Ascending aorta (tissue), 2 donors: ENCODE measurements at places on chromosomes 3 and 15.
A peak's percentile ranks its signal among the peaks of the same experiment; 100 is the strongest.

GRCh38 chr15:100242989-100243388, 98.8 kb downstream of the ADAMTS17 start:
- peaks cover 30% of the 10 kb centered on the region for H3K4me1 ChIP-seq
- H3K27ac ChIP-seq = no peak overlapping the region
- H3K27me3 ChIP-seq = no peaks in the 10 kb centered on the region
- DNase-seq = no peak
- no peaks in the 10 kb centered on the region for H3K36me3 ChIP-seq

- H3K27ac ChIP-seq = no peak overlapping the region
- DNase-seq = no peak
- no peaks in the 10 kb centered on the region for H3K36me3 ChIP-seq
- H3K27me3 ChIP-seq = no peaks in the 10 kb centered on the region
Measured at GRCh38 chr15:98745650-98746374, 97.5 kb downstream of the IGF1R start.

GRCh38 chr3:5162102-5162501, 25.4 kb upstream of the EDEM1 start:
- no peak overlapping the region for H3K27ac ChIP-seq
- DNase-seq = no peak
- H3K4me1 ChIP-seq = peaks cover 14% of the 10 kb centered on the region
- H3K4me3 ChIP-seq = no peak overlapping the region

DNA sequence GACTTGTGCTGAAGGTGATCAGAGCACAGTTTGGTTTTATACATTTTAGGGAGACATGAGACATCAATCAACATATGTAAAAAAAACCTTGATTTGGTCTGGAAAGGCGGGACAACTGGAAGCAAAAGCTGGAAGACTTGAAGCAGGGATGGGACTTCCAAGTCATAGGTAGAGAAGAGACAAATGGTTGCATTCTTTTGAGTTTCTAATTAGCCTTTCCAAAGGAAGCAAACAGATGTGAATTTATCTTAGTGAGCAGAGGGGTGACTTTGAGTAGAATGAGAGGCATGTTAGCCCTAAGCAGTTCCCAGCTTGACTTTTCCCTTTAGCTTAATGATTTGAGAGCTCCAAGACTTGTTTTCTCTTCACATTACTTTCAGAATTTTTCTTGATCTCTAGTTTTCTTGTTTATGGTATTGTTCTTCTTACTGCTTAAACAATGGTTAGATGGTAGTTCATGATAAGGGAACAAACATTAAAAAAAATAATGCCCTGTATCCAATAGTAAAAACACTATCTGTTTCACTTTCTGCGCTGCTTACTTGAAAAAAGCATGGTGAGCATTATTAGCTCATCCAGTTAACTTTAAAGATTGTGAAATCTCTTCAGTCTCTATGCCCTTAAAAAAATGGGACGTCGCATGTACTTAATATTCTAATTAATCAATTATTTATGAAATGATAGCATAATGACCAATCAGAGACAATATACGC, 48.5 kb upstream of the BCHE start:
- H3K27me3 ChIP-seq = no peaks in the 10 kb centered on the region
- DNase-seq = no peak
- H3K4me3 ChIP-seq = no peak overlapping the region
- no peak overlapping the region for H3K27ac ChIP-seq
- no peaks in the 10 kb centered on the region for H3K4me1 ChIP-seq

GRCh38 chr15:66646799-66647198, 55.2 kb upstream of the SMAD6 start:
- no peaks in the 10 kb centered on the region for H3K27me3 ChIP-seq
- H3K36me3 ChIP-seq = no peaks in the 10 kb centered on the region
- no peak for DNase-seq
- H3K4me1 ChIP-seq = peaks cover 3% of the 10 kb centered on the region

- no peak for DNase-seq
- H3K4me1 ChIP-seq = peaks cover 17% of the 10 kb centered on the region
- no peaks in the 10 kb centered on the region for H3K36me3 ChIP-seq
- H3K4me3 ChIP-seq = peak overlapping the region; percentile 65
- H3K27ac ChIP-seq = peak overlapping the region; percentile 95
- H3K27me3 ChIP-seq = no peaks in the 10 kb centered on the region
Measured at GRCh38 chr15:75713338-75713895, 769 bp upstream of the CSPG4 start.

GRCh38 chr3:14915636-14916222, 31.7 kb upstream of the NR2C2 start:
- H3K27ac ChIP-seq = no peak overlapping the region
- no peaks in the 10 kb centered on the region for H3K27me3 ChIP-seq
- no peaks in the 10 kb centered on the region for H3K4me1 ChIP-seq
- DNase-seq = no peak
- no peaks in the 10 kb centered on the region for H3K36me3 ChIP-seq

- H3K27ac ChIP-seq = no peak overlapping the region
- H3K36me3 ChIP-seq = no peaks in the 10 kb centered on the region
- no peak for DNase-seq
Measured at GRCh38 chr3:40901298-40901697, 298.0 kb upstream of the CTNNB1 start.

DNA sequence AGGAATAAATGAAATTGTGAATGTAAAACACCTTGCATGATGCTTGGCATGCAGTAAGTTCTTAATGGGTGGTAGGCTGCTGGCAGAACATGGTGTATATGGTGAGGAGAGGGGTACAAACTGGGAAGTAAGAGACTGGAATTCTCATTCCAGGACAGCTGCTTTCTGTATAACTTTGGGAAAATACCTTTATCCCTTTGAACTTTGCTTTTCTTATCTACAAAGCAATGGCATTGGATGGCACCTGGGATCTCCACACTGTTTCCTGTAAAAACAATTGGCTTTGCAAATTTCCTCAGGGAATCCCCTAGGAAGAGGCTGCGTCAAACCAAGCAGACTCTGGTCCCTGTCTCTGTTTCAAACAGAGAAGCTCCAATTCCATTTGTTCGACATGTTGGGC, 100.7 kb upstream of the SLC4A7 start:
- no peaks in the 10 kb centered on the region for H3K27me3 ChIP-seq
- H3K27ac ChIP-seq = no peak overlapping the region
- DNase-seq = no peak
- peaks cover 2% of the 10 kb centered on the region for H3K4me1 ChIP-seq

- peaks cover 30% of the 10 kb centered on the region for H3K36me3 ChIP-seq
- no peaks in the 10 kb centered on the region for H3K27me3 ChIP-seq
- peak overlapping the region; percentile 36 for H3K27ac ChIP-seq
- peaks cover 11% of the 10 kb centered on the region for H3K4me1 ChIP-seq
- DNase-seq = no peak
Measured at GRCh38 chr3:52842424-52842823, 7.6 kb upstream of the MUSTN1 start.

DNA sequence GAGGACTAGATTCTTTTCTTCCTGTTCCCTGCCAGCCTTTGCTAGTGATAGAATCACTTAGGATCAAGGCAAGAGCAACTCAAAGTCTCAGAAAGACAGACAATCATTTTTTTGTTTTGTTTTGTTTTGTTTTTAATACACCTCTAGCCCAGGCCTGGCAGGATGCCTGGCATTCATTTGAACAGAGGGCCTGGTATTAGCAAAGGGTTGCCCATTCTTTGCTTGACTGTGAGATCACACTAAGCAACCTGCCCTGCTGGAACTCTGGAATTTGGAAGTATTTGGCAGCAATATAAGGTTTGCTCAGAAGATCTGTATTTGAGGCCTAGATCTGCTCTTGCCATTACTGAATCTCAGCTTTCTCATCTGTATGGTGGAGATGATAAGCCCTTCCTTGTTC, 21.8 kb upstream of the ATP13A5 start:
- H3K27ac ChIP-seq = no peak overlapping the region
- no peaks in the 10 kb centered on the region for H3K4me1 ChIP-seq
- DNase-seq = no peak

GRCh38 chr3:99952306-99952705, 134.6 kb downstream of the CMSS1 start:
- H3K4me1 ChIP-seq = peaks cover 3% of the 10 kb centered on the region
- H3K27me3 ChIP-seq = no peaks in the 10 kb centered on the region
- no peaks in the 10 kb centered on the region for H3K36me3 ChIP-seq
- no peak for DNase-seq

DNA sequence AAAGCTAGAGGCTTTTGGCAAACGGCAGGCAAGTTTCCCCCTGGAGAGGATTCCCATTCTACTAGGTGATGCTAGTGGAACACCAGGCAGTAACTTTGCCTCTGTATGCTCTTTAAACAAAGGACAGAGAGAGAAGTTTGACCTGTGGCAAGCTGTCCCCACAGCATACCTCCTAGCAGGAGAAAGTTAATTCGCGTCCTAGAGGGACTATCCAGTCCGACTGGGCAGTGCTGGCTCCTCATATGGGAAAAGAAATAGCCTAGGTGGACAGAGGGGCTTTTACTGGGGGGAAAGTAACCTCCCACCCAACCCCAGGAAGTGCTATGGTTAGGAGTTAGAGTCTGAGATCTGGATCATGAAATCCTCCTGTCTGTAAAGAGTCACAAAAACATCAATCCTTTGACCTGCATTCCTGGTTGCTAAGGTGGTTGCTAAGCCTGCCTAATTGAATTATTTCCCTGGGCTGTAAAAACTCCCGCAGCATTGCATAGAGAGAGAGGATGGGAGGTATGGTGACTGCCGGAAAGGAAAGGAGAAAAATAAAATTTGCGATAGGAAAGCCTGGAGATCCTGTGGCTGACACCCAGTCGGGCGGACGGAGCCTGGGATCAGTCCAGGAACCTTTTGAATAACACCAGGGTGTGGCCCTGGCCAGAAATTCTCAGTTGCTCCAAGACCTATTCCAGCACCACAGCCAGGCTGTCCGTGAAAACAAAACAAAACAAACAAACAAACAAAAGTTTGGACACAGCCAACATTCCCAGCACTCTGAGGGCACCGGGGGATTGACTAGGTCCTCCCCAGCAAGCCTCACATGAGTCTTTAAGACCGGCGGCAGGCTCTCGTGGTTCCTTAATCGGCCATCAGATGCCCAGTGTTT, 67.7 kb upstream of the ATP11B start:
- no peak overlapping the region for H3K4me3 ChIP-seq
- no peaks in the 10 kb centered on the region for H3K27me3 ChIP-seq
- H3K27ac ChIP-seq = no peak overlapping the region
- no peaks in the 10 kb centered on the region for H3K4me1 ChIP-seq

DNA sequence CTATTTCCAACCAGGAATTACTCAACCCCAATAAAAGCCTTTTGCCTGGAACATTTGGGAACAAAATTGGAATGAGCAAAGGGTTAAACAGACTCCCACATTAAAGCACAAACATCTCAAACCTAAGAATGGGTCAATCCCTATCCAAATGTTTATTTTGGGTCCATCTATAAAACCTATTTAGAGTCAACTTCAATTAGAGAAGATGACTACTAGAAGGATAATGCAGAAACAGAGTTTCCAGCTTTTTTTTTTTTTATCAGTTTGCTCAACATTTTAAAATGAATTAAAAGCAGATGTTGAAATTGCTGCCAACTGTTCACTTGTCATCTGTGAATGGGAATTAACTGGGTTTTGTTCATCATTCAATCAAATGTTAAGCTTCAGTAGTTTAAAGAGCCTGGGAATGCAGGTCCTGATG, 4.1 kb upstream of the TBC1D23 start:
- H3K36me3 ChIP-seq = no peaks in the 10 kb centered on the region
- no peak overlapping the region for H3K4me3 ChIP-seq
- no peaks in the 10 kb centered on the region for H3K4me1 ChIP-seq
- no peaks in the 10 kb centered on the region for H3K27me3 ChIP-seq
